ENCODE measurements at places on chromosomes 6 and 20.

DNA sequence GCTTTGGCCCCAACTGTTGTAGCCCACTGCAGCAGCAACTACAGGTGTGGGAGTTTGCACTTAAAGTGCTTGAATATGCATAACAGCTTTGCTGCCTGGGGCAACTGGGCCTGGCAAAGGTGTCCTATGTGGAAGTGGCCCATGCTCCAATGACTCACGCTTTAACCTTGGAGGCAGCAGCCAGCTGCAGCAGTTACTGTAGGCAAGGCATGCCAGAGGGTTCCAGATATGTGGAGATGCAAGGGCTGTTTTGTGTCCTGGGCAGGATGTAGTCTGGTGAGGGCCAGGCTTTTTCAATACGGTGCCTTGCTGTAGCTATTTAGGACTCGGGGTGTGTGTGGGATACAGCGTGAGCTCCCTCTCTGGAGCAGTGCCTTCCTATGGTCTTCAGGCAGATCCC lies 150.3 kb downstream of the NKAIN2 start:
- no peak for DNase-seq

DNA sequence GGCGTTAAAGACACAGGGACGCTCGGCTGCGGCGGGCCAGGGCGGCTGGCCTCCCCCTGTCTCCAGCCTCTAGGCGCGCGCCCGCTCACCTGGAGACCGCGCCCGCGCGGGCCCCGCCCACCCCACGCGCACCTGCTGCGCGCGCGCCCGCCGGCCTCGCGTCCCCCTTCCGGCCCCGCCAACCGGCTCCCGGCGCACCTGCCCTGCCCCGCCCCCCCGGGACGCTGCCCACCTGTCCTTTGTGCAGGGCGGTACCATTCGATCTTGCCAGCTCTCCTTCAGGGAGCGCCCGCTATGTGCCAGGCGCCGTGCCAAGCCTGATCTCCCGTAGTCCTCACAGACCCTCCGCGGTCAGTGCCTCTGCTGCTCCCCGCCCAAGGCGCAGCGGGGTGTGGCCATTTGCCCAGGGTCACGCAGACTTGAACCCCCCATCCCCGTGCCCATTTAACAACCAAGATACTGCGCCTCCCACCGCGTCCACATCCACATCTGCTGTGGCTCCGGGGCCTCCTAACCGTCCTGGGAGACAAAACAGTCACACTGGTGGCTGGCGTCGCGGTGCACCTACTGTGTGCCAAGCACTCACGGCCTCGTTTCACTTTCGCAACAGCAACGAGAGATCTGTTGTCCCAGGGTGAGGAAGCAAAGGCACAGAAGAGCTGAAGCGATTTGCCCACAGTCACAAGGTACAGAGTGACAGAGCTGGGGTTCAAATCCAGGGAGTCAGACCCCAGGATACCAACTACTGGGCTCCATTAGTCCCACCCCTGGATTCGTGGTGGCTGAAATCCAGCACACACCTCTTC lies 48.1 kb downstream of the NOL4L start:
- DNase-seq: no peak

DNA sequence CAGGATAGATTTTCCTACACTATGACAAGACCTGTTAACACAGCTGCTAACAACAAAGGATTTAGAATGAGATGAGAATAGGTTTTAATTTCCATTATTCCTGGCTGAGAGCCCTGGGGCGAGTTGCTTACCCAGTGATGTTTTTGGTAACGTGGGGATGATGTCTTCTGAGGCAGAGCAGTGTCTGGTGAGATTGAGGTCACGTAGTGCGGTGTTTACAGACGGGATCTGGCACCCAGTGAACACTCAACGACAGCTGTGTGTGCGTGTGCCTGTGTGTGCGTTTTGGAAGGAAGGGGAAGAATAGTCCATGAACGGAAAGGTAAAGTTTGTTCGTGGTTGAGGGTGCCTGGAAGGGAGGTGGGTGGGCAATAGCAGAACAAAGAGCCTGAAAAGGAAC lies 384.7 kb downstream of the C6orf118 start:
- DNase-seq: no peak

DNA sequence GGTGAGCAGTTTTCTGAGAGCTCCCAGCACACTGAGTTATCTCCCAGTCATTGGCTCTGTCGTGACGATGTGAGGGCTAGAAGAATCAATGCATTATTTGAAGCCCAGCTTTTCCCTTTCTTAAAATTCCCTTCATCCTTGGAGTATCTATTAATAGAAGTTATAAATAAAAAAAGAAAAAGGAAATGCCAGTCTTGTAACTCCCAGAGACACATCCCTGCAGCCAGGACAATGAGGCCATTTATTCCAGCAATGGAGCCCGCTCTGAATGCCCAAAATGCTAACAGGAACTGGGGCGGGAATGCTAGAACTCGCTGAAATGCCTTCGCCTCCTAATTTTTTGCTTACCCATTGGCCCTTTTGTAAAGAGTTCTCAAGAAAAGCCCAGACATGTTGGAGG lies 305.8 kb downstream of the TFAP2C start:
- DNase-seq: no peak

DNA sequence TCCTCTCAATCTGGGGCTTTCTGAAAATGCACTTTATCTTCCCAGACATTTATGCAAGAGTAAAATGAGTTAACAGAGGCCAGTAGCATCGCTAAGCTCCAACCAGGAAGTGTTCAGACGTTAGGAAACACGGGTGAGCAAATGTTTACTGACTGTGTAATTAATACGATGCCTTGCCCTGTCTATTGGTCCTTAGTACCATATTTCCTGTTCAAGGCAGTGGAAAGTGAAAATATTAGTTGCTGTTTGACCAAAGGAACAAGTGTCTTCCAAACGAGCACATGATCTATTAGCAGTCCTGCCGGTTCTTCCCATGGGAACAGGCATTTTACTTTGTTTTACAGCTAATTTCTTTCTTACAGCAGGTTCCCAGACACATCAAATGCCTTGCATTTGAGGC lies 311.1 kb upstream of the JAG1 start:
- no peak for DNase-seq

GRCh38 chr20:23052904-23053303 lies 3.4 kb upstream of the THBD start:
- DNase-seq: no peak

DNA sequence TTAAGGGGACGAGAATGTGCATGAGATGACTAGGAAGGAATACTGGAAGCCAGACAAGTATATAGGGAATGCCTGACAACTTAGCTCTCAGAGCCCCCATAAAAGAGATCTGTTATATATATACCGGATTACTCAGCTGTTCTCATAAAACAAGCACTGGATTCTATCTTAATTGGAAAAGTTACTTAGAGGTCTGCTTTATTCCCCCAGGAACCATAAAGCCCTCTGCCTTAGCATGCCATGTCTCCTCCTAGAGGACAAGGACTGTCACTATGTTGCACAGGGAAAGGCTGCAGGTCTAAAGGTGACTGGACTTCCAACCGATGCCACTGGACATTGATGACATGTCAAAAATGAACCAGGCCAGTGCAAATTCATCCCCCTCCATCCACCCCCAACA lies 6.4 kb downstream of the EXOC2 start:
- DNase-seq: no peak

DNA sequence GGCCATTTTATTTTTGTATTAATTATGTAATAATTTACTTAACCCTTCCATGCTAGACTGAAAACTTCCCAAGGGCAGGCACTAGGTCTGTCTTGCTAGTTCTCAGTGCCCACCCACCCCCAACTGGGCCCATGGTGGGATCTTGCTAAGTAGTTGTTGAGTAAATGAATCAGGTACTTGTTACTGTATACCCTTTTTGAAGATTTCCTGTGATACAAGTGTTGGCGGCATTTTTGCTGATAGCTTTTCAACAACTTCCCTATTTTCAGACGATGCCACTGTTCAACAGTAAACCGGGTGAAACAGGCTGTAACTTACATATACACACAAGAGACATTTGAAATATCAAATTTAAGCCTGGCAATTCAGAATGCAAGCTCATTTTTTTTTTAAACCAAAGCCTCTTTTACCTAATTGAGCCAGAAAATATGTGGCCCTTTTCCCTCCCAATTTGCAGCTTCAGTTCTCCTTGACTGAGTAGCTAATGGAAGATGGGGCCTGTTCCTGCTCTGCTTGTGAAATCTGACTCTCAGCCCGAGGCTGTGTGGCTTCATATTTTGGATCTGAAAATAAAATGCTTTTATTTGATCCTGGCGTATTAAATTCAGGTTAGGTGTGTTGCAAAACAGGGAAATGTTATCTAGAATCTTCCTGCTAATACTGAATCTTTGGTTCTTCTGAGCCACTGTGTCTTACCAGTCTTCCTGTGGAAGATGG lies 288.3 kb downstream of the NRN1 start:
- DNase-seq: no peak

- DNase-seq: no peak
Observed at GRCh38 chr6:147578159-147578558, 69.7 kb downstream of the SAMD5 start.

- DNase-seq: no peak
Observed at GRCh38 chr20:44596010-44596409, 13.6 kb downstream of the PKIG start.

- peak; percentile 43 for DNase-seq
Observed at GRCh38 chr20:46558511-46558959, 8.1 kb upstream of the OCSTAMP start.

DNA sequence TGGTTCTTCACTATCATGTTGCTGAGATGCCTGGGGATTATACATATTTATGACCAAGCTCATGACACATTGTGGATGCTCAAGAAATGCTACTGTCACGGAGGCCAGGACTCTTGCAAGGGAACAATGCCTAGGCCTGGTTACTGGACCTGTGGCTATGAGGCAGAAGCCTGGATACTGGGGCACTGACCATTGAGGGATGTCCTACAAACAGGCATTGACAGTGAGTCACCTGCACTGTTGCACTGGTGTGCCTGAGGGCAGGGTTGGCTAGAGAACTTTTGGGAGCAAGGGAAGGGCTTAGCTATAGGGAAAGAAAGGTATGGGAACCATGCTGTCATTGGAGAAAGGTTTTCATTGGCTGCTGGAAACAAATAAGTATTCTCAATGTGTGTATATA lies 313.1 kb upstream of the SUPT3H start:
- no peak for DNase-seq

- peak; percentile 14 for DNase-seq
Observed at GRCh38 chr6:141988954-141989705, 143.6 kb upstream of the GJE1 start.

- no peak for DNase-seq
Observed at GRCh38 chr6:169534039-169534421, 167.8 kb downstream of the WDR27 start.

GRCh38 chr6:69164564-69165229 lies 529.6 kb downstream of the ADGRB3 start:
- no peak for DNase-seq

- DNase-seq: peak; percentile 30
Observed at GRCh38 chr20:9407805-9408421, 106.5 kb upstream of the LAMP5 start.

DNA sequence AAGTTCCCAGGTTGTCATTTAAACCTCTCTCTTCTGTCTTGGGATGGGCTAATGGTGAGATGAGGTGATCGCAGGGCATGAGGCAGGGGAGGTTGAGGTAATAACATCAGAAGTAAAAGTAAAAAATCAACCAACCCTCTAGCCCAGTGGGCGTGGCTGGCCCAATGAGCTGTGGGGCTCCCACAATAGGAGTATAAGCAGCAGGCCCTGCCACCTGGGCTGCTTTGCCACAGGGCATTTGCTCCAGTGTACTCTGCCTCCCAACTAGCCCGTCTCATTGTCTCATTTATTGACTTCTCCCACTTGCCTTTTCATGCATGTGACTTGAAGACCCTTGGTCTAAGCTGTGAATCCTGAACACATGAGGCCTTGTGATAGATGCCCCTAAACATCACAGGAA lies 62.8 kb downstream of the PHACTR3 start:
- no peak for DNase-seq

- no peak for DNase-seq
Observed at GRCh38 chr20:328975-329695, 3.8 kb downstream of the SOX12 start.

GRCh38 chr20:60206259-60206658 lies 248.0 kb downstream of the CDH26 start:
- no peak for DNase-seq

DNA sequence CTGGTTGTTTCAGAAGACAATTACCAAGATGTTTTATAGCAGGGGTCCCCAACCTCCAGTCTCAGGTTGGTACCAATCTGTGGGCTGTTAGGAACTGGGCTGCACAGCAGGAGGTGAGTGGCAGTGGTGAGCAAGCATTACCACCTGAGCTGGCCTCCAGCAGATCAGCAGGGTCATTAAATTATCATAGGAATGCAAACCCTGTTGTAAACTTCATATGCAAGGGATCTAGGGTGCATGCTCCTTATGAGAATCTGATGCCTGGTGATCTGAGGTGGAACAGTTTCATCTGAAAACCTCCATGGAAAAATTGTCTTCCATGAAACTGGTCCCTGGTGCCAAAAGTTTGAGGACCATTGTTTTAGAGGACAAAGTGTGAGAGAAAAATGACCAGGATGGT lies 240.6 kb downstream of the GRM1 start:
- DNase-seq: no peak

GRCh38 chr6:18545726-18546125 lies 158.6 kb downstream of the RNF144B start:
- no peak for DNase-seq

GRCh38 chr20:59232618-59233017 lies 67.8 kb upstream of the EDN3 start:
- no peak for DNase-seq

DNA sequence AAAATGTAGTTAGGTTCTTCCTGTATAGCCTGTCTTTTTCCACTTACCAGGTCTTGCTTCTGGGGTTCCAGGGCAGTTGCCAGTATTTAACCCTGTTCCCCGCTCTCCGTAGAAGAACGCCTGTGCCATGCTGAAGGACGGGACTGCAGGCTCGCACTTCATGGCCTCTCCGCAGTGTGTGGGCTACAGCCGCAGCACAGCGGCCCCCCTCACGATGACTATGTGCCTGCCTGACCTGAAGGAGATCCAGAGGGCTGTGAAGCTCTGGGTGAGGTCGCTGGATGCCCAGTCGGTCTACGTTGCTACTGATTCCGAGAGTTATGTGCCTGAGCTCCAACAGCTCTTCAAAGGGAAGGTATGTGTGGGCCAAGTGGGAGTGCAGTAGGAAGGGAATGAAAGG lies 23.0 kb downstream of the POFUT1 start:
- DNase-seq: no peak

- no peak for DNase-seq
Observed at GRCh38 chr6:104484626-104485025, 375.1 kb downstream of the HACE1 start.

DNA sequence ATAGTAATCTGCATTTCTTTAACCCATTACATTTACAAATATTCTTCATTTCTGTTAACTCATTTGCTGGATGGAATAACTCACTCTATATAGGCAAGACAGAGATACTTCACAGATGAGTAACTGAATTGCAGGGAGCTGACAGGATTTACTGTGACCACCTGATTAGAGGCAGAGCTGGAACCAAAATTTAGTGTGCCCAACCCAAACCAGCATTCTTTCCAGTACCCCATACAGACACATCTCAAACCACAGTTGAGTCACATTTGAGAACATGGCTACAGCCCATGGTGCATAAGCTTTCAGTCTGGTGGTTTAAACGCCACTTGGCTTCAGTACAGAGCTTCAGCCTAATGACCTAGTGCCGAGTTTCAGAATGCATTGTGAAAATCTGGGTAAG lies 138.4 kb upstream of the TENT5A start:
- no peak for DNase-seq

GRCh38 chr6:52547647-52548352 lies 29.1 kb downstream of the TRAM2 start:
- no peak for DNase-seq
